AG10803 (cell line): ENCODE measurements at places on chromosomes 1 and 21.

DNA sequence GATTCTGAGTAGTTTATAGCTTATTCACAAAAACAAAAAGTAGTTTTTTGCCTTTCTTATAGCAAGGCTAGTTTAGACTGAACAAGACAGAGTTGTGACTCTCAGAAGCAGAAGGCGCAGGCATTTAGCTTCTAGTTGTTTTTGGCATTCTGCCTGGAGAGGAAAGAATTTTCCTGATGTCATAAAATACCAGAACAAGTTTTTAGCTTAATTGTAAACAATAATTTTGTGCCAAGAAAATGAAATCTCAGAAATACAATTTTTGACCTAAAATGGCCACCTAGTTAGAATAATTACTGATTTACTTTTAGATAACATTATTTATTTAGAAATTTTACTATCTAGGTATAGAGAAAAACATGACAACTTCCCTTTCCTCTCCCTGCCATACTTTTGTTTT is 1.0 kb downstream of the DNAJB4 start:
- DNase-seq = peak; percentile 90

DNA sequence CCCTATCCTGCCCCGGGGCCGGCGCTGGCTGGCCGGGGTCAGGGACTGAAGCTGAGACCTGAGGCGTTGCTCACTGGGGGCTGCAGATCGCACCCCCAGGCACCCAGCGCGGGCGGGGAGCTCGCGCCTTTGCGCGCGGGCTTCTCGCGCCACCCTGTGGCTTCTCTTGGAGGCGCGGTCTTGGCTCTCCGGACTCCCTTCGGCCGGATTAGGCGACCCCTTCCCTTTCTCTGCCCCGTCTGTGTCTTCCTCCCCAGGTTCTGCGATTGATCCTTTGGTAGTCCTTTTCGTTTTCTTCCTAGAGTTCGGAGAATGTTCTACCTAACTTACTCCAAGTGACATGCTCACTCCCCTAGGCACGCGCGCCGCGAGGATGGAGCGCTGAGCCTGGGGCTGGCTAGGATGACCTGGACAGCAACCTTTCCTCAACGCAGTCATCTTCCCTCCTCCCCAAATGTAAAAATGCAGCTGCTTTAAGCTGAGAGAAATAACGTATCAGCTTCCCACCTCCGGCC is 495 bp upstream of the NTRK1 start:
- DNase-seq = peak; percentile 28

- no peak for DNase-seq
Observed at GRCh38 chr1:18644446-18644845, 13.8 kb downstream of the PAX7 start.

- no peak for DNase-seq
Observed at GRCh38 chr1:125119024-125119441, 3934.3 kb downstream of the SRGAP2C start.

- DNase-seq = no peak
Observed at GRCh38 chr1:31548534-31548906, 27.8 kb upstream of the TINAGL1 start.

GRCh38 chr1:56097713-56098112 is 481.6 kb downstream of the PLPP3 start:
- peak; percentile 49 for DNase-seq

- DNase-seq = peak; percentile 91
Observed at GRCh38 chr1:236524142-236524894, 536 bp downstream of the LGALS8 start.

DNA sequence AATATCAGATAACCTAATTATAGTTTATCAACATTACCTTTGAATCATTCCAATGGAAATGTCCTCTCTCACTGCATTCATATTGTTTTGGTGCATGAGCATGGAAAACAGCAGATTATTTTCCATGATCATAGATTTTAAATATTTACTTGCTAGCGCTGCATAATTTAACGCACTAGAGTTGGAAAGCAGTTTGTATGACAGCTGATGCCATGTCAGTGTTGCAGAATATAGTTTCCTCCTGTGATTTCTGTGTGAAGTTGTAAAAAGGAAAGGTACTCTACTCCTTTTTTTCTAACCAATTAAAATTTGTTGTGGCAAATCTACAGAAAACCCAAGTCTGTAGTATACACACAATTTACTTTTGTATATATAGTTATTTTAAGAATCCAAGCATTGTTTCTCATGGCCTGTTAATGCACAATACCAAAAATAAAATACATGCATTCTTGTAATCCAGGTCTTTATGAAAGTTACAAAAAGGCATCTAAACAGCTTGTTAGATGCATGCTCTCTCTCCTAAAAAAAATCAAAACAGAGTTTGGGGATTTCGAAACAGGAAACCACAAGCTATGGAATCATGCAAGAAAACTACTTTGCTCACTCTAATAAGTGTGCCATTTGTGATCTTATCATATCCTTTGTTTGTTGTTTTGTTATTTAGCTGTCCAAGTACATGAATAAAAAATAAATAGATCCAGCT is 1.9 kb upstream of the ATG4C start:
- DNase-seq = peak; percentile 87

- peak; percentile 92 for DNase-seq
Observed at GRCh38 chr1:223230161-223230881, 87.3 kb upstream of the TLR5 start.

GRCh38 chr1:43880604-43881003 is 53.0 kb upstream of the ARTN start:
- DNase-seq = no peak

DNA sequence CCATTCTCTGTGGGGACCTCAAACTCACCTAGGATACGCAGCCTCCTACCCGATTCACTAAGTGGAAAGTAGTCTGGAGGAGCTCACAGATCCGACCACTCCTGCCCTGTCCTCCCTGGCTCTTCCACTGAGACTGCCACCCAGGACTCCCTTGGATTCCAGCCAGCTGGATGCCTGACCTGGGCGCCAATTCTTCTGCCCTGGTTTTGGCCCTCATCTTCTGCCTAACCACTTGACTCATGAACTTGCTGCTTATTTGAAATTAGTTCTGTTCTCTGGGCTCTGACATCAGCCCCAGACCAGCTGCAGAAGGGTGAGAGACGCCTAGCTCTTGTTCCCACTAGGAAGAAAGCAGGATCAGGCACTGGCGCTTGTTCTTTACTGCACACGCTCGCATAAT is 48.9 kb downstream of the SLC35D1 start:
- no peak for DNase-seq

DNA sequence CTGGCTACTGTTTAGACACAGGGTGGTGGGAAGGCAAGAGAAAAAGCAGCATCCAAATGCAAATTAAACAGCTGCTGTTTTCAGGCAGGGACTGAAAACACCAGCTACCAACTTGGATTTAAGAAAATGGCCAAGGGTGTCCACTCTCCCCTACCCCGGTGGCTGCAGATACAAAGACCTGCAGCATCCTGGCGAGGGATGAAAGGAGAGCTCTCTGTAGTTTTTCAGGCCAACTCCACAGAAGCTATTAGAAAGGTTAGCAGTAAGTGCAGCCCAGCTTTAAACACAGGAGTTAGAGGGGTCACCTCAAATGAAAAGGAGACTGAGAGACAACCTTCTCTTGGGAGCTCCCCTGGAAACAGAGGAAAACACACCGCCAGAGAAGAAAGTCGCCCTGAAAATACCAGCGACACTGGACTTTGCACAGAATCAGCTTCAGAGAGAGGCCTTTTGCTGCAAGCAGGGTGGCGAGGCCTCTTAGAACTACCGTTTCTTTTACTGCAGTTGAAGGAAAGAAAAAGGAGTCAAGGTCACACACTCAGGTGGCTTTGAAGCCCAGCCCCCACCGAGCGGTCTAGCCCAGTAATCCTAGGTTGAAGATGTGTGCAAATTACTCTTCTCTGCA is 74.4 kb upstream of the TIAM1 start:
- DNase-seq = no peak

- DNase-seq = peak; percentile 85
Observed at GRCh38 chr1:206723805-206724472, 39.2 kb downstream of the MAPKAPK2 start.
